ENCODE measurements at places on chromosomes 12 and 14.
A peak's percentile ranks its signal among the peaks of the same experiment; 100 is the strongest.

DNA sequence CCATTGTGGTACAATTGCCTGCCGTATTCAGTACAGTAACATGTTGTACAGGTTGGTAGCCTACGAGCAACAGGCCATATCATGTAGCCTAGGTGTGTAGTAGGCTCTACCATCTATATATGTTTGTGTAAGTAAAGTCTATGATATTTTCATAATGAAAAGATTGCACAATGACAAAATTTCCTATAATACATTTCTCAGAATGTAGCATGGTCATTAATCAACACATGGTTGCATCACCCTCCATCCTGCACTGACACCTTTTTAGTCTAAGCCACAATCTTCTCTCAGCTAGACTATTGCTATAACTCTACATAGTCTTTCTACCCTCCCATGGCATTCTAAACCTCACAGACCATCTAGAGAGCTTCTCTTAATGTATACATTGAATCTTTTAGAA, 158.5 kb upstream of the HMGA2 start:
- peak; percentile 66 for DNase-seq

DNA sequence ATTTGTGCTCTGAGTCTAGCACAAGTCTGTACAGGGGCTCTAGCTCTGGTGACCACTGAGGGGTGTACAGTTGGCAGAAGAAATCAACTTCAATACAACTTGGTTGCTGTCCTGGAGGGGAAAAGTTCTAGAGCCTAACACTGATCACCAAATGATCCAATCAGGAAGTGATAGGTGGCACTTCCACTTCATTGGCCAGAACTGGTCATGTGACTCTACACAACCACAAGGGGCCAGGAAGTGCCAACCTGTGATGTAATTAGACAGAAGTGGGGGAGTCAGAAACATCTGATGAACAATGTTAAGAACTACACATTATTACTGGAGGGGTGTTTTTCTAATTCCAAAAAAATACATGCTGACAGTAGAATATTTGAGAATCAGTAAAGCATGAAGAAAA, 401.6 kb downstream of the VRK1 start:
- no peak for DNase-seq

- DNase-seq, result no peak
Observed at GRCh38 chr12:68893741-68894140, 39.2 kb downstream of the CPM start.

GRCh38 chr14:54330876-54331275, 65.9 kb upstream of the CDKN3 start:
- DNase-seq, result no peak

- DNase-seq, result no peak
Observed at GRCh38 chr14:101074196-101075024, 170.9 kb upstream of the RTL1 start.

- DNase-seq, result no peak
Observed at GRCh38 chr12:20494851-20495250, 126.5 kb downstream of the PDE3A start.

Measured in bronchial epithelial cell (primary cell).